Ovary (tissue), 10 donors: ENCODE measurements at places on chromosomes 3 and 15. TPM values are rescaled to one million over a fixed set of nuclear protein-coding genes. Genes with fewer than 3 reads are reported as not detected.

DNA sequence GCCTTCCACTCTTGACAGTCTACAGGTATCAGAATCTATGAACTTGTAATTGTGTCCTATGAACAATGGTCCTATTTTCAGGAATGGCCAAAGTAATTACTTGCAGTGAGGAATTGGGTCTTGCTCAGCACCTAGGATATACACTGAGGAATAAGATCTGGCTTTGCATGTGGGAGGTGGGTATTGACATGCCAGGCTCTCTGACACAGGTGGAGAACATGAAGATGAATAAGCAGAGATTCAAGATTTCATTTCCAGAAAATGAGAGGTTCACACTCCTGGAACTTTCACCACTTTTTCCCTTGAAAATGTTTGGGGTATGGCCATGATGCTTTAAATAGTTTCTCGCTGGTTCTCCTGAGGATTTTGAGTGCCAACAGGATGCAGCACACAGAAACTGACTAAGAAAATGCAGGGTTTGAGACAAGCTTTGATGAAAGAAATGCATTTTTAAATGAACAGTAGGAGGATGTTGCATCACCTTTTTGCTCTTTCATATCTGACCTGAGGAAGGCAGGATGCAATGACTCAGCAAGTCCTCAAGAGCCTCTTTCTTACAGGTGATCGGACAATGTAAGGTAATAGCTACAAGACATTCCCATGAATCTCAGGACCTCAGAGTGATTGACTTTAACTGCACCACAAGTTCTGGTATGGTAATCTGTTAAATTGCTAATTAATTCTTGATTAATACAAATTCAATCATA is 3.7 kb downstream of the HRG start:
- H3K27ac ChIP-seq, result no peak overlapping the region
- no peaks in the 10 kb centered on the region for H3K27me3 ChIP-seq
- no peaks in the 10 kb centered on the region for H3K36me3 ChIP-seq
- no peak for DNase-seq
- H3K4me3 ChIP-seq, result no peak overlapping the region
- H3K4me1 ChIP-seq, result no peaks in the 10 kb centered on the region

DNA sequence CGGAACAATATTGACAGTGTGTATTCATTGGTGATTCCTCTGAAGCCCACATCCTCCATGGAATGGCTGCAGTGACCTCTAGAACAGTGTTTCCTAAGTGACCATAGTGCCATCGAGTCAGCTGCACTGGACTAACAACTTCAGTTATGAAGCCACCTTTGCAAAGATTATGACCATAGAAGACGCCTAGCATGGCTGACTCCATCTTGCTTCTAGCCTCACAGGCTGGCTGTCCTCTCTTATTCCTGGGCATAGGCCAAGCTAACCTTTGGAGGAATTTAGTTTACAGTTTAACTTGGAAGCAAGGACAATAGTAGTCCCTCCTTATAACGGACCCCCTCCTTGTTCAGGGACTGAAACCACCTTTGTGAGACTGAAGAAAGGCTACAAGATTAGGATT is 37.3 kb upstream of the OSBPL11 start:
- H3K4me1 ChIP-seq, result no peaks in the 10 kb centered on the region
- H3K27ac ChIP-seq, result no peak overlapping the region
- H3K36me3 ChIP-seq, result no peaks in the 10 kb centered on the region
- H3K4me3 ChIP-seq, result no peak overlapping the region

- no peaks in the 10 kb centered on the region for H3K36me3 ChIP-seq
- H3K27ac ChIP-seq, result no peak overlapping the region
- no peak for DNase-seq
- no peak overlapping the region for H3K4me3 ChIP-seq
These were observed 224.9 kb upstream of the TOPAZ1 start for GRCh38 chr3:44016818-44017217.

GRCh38 chr15:47932951-47933641 is 187.7 kb upstream of the SLC24A5 start:
- H3K27me3 ChIP-seq, result no peaks in the 10 kb centered on the region
- no peaks in the 10 kb centered on the region for H3K36me3 ChIP-seq
- H3K4me1 ChIP-seq, result no peaks in the 10 kb centered on the region
- no peak for DNase-seq
- no peak overlapping the region for H3K4me3 ChIP-seq
- no peak overlapping the region for H3K27ac ChIP-seq

DNA sequence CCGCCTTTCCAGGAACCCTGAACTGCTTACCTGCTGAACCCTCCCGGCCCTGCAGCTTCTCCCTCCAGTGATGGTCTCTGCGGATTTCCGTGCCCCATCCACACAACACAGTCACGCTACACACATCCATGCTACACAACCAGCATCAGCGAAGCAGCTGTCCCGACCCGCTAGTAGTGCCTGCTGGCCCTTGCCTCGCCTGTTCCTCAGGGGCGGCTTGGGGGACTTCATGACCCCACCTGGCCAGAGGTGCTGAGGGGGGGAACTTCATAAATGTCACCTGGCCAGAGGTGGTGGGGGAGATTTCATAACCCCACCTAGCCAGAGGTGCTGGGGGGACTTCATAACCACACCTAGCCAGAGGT is 530 bp upstream of the TUBGCP5 start:
- peaks cover 1% of the 10 kb centered on the region for H3K4me1 ChIP-seq
- no peak for DNase-seq
- no peaks in the 10 kb centered on the region for H3K27me3 ChIP-seq
- H3K4me3 ChIP-seq, result peak overlapping the region; percentile 69
- no peaks in the 10 kb centered on the region for H3K36me3 ChIP-seq
- peak overlapping the region; percentile 13 for H3K27ac ChIP-seq

DNA sequence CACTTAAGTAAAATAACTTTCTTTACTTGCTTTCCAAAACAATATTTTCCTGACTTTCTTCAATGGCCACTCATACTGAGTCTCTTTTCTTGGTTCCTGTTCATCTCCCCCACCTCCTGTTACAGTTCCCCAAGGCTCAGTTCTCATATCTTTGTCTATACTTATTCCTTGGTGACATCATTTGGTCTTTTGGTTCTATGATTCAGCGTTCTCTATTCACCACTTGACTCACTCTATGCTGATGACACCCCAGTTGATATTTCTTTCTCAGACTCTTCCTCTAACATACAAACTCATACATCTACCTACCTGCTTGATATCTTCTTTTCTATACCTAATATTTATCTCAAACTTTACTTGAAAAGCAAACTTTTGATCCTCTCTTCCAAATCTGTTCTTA is 85.0 kb upstream of the P3H2 start:
- no peak overlapping the region for H3K4me3 ChIP-seq
- H3K27me3 ChIP-seq, result no peaks in the 10 kb centered on the region
- H3K4me1 ChIP-seq, result no peaks in the 10 kb centered on the region
- DNase-seq, result no peak

The CHRD gene
- 22.8 TPM for total RNA-seq

The LDHAL6B gene
- total RNA-seq, result not detected

The STRA6 gene
- 0.20 TPM for total RNA-seq
